IPS DF 19.7 (cell line): ENCODE measurements at places on chromosomes 5 and 9.

DNA sequence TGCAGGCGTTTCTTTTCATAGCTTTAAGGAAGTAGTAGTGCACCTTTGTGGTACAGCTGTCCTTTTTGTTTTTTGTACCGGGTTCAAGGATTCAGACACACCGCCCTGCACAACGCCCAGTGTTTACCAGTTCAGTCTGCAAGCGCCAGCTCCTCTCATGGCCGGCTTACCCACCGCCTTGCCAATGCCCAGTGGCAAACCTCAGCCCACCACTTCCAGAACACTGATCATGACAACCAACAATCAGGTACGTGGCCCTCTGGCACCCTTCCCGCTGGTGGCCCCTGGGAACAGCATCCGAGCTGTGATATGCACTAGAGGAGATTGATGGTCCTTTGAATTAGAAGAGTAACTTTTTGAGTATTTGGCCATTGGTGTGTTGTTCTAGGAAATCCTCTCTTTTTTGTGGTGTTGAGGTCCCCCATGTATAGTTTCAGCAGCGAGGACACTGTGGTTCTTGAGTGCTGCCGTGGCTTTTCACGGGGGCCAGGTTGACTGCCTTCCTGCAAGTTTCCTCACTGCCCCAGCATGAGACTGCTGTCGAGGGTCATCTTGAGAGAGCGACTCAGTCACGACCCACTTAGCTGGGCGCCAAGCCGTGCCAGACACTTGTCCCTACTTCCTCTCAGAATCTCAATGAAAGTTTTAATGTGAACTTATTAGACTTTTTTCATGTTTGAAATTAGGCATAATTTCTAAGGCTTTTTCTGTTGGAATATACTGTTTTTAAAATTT, 37.9 kb downstream of the TENT4A start:
- no peak for DNase-seq

DNA sequence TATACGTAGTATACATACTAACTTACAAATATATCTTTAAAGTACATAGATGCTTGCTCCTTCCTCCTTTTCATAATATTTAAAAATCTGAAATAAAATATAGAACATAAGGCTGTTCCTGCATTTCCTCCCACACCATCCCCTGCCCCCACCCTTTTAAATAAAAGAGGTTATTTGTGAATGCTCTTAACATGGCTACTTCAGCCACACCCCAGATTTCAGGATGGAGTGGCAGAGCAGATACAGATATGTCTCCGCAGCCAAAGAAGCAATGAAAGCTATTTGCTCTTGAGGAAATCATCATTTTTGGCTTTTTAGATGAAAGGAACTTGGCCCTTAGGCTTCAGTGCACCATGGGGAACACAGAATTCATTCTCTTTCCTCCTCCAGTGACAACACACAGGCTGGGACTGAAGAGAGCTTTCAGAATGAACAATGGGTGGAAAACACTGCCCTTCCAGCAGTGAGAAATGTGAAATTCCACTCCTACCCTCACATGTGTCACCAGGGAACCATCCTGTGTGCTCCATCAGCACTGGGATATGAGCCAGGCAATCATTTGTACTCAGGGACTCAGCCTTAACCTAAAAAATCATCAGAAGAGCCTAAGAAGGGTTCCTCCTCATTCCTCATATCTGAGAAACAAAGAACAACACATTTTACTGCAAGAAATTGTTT, 134.3 kb downstream of the PPP2R2B start:
- DNase-seq: no peak

GRCh38 chr9:81559197-81559596, 130.2 kb downstream of the TLE1 start:
- no peak for DNase-seq

DNA sequence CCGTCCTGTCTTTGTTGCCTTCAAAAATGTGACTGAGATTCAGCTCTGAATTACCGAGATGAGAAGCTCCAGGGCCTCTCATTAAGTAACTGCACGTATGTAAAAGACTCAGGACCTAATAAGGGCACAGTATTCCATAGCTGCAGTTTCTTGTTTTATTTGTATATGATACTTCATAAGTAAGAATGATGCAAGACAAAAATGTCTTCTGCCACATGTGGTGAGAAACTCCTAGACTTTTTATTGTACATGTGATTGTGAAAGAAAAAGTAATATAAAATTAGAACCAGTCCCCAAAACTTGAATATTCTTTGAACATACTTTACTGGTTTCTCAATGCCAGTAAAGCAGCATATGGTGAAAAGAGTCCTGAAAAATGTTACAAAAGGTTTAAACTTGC, 110.1 kb upstream of the OTULINL start:
- no peak for DNase-seq

- DNase-seq: no peak
These were observed 87.5 kb downstream of the KLHL3 start for GRCh38 chr5:137648361-137648760.

- no peak for DNase-seq
These were observed 72.9 kb downstream of the SMIM15 start for GRCh38 chr5:61089351-61089750.

DNA sequence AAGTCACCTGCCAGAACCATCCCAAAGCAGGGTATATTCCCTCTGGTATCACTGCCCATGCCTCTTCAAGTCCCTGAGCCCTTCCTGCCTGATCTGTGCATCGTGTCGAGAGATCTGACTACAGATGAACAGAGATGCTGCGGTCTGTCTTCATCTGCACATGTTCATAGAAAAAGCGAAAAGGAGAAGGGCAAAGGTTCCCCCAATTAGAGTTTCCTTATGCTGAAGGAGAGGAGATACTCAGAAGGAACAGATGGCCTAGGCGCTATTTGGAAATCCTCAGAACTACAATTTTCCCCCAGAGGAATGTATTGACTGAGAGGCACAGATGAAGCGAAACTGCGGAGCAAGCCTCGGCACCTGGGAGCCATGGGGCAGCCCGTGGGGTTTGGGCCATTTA, 170.9 kb downstream of the SEC61B start:
- DNase-seq: no peak
